Upper lobe of right lung (tissue), 1 donor: ENCODE measurements at places on chromosomes 7 and 10. TPM values are rescaled to one million over a fixed set of nuclear protein-coding genes. Genes with fewer than 3 reads are reported as not detected.

DNA sequence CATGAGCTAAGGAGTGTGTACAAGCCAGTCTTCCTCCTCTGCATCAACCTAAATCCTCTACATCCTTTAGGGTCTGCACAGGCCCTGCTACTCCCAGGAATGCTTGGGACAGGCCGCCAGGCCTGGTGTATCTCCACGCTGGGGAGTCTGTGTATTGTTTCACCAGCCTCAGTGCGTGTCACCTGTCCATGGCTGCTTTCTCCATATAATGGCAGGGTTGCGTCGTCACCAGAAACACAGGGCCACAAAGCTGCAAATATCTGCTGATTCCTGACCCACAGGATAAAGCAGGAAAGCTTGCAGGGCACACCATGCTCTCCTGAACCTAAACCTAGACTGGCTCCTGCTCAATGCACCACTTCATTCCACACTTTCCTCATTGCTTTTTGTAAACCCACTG, 45.6 kb downstream of the COBL start:
- H3K4me3 ChIP-seq: no peak overlapping the region
- H3K4me1 ChIP-seq: no peaks in the 10 kb centered on the region
- H3K27ac ChIP-seq: no peak overlapping the region
- no peaks in the 10 kb centered on the region for H3K27me3 ChIP-seq

DNA sequence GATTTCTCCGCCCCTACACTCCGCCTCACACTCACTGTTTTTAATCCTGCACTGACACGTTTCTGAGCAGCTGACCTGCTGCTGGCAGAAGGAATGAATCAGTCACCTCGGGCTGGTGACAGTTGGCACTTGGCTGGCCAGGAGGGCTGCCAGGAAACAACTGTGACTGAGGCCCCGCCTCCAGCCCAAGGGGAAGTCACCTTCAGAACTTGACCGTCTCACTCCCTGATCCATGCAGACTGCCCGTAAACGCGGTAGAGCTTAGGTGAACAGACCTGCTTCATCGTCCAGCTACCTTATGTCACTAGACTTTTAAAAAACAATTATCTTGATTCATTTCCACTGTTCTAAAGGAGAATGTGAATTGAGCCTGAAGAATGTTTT, 107.5 kb downstream of the DOCK1 start:
- no peak overlapping the region for H3K4me3 ChIP-seq
- peaks cover 15% of the 10 kb centered on the region for H3K4me1 ChIP-seq
- peak; percentile 88 for DNase-seq
- H3K36me3 ChIP-seq: peaks cover 21% of the 10 kb centered on the region

- DNase-seq: no peak
- no peaks in the 10 kb centered on the region for H3K4me1 ChIP-seq
- H3K36me3 ChIP-seq: no peaks in the 10 kb centered on the region
- H3K27me3 ChIP-seq: no peaks in the 10 kb centered on the region
These were observed 250.9 kb upstream of the TMEM72 start for GRCh38 chr10:44660271-44660670.

DNA sequence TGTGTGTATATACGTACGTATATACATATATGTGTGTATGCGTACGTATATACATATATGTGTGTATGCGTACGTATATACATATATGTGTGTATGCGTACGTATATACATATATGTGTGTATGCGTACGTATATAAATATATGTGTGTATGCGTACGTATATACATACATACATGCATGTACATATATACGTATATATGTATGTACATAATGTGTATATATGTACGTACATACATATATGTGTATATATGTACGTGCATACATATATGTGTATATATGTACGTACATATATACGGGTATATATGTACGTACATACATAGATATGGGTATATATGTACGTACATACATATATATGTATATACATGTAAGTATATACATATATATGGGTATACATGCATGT, 332.1 kb downstream of the CRPPA start:
- DNase-seq: no peak
- H3K27ac ChIP-seq: no peak overlapping the region
- no peaks in the 10 kb centered on the region for H3K36me3 ChIP-seq
- no peak overlapping the region for H3K4me3 ChIP-seq
- H3K27me3 ChIP-seq: no peaks in the 10 kb centered on the region
- no peaks in the 10 kb centered on the region for H3K4me1 ChIP-seq

- peaks cover 21% of the 10 kb centered on the region for H3K27me3 ChIP-seq
- H3K27ac ChIP-seq: peak overlapping the region; percentile 11
- no peak overlapping the region for H3K4me3 ChIP-seq
- H3K4me1 ChIP-seq: no peaks in the 10 kb centered on the region
- no peak for DNase-seq
These were observed 145.2 kb downstream of the FRMD4A start for GRCh38 chr10:14185316-14186045.

GRCh38 chr7:45580053-45580872, 6.1 kb downstream of the ADCY1 start:
- no peaks in the 10 kb centered on the region for H3K36me3 ChIP-seq
- peaks cover 25% of the 10 kb centered on the region for H3K27me3 ChIP-seq
- no peak overlapping the region for H3K27ac ChIP-seq
- H3K4me1 ChIP-seq: peaks cover 3% of the 10 kb centered on the region

GRCh38 chr7:81846398-81846797, 76.6 kb upstream of the HGF start:
- H3K4me3 ChIP-seq: peak overlapping the region; percentile 12
- no peaks in the 10 kb centered on the region for H3K4me1 ChIP-seq
- no peak for DNase-seq

- H3K4me1 ChIP-seq: no peaks in the 10 kb centered on the region
- no peak overlapping the region for H3K4me3 ChIP-seq
- H3K36me3 ChIP-seq: no peaks in the 10 kb centered on the region
These were observed 330.6 kb downstream of the CCSER2 start for GRCh38 chr10:84659027-84659426.

GRCh38 chr7:34438436-34438835, 219.6 kb upstream of the NPSR1 start:
- no peaks in the 10 kb centered on the region for H3K27me3 ChIP-seq
- no peak overlapping the region for H3K27ac ChIP-seq
- no peak overlapping the region for H3K4me3 ChIP-seq
- no peaks in the 10 kb centered on the region for H3K4me1 ChIP-seq
- no peaks in the 10 kb centered on the region for H3K36me3 ChIP-seq
- DNase-seq: no peak

DNA sequence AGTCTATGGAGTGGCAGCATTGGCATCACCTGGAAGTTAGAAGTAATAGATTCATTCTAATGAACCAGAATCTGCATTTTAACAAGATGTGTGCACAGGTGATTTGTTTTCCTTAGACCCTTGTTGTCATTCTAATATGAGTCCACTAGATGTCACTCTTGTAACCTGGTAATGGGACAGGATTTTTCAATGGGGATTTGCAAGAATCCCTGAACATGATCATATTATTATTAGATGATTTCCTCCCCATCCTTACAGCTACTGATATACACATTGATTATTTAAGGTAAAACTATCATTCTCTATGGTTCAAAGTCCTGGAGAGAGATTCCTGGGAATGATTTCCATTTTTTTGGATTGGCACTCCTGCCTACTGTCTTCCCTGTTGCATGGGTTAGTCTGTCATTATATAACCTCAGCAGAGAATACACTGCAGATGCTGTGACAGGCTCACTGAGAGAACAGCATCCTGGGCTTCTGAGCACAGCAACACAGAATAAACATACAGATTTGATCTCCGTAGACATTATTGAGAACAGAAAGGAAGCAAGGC, 194.9 kb downstream of the SUGCT start:
- no peaks in the 10 kb centered on the region for H3K36me3 ChIP-seq
- H3K27ac ChIP-seq: no peak overlapping the region
- no peaks in the 10 kb centered on the region for H3K4me1 ChIP-seq
- no peaks in the 10 kb centered on the region for H3K27me3 ChIP-seq
- DNase-seq: no peak
- no peak overlapping the region for H3K4me3 ChIP-seq

DNA sequence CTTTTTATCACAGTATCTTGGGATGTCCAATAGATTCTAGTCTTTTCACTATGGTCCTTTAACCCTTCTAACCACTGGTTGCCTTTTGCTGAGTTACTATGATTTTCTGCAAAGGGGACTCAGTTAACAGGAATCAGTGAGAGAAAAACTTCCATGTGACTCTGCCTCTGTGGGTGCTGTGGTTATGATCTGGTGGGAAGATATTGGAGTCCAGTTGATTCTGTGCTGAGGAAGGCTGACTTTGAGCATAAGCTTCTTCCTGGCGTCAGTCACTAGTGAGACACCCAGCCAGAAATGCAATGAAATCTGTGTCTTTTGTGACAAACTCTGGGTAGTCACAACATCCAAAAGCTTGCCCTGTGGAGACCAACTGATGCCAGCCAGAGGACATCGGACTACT, 648.0 kb downstream of the SUGCT start:
- no peak overlapping the region for H3K27ac ChIP-seq
- DNase-seq: no peak
- no peaks in the 10 kb centered on the region for H3K27me3 ChIP-seq
- H3K4me3 ChIP-seq: no peak overlapping the region
- peaks cover 8% of the 10 kb centered on the region for H3K4me1 ChIP-seq

DNA sequence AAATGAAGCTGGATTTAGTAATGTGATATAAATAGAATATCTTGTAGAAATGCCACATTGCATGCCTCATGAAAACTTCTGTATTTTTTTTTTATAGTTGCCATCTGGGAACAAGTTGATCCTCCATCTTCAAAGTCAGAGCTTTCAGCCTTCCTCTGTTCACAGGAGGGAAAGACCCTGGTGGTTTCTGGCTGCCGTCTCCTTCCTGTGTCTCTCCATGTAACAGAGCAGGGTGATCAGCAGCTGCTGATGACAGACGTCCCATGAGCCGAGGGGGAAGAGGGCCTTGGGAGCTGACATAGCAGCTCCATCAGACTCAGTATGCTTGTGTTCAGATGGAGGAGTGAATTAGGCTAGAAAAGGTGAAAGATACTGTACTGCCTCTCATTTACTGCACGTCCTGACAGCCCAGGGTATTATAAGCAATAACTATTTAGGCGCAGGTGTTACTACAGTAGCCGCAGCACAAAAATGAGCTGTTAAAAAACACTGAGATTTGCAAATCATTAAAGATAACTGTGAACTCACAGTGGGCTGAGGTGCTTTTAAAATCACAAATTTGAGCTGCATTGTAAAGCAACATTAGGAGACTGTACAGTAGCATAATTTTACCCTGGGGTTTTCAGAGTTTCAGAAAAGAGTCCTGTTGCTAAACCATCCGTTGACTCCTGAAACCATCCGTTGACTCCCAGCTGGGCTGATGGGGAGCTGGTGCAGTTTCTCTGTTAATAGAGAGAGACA, 103.3 kb downstream of the CFAP58 start:
- H3K4me1 ChIP-seq: no peaks in the 10 kb centered on the region
- no peak for DNase-seq
- H3K27me3 ChIP-seq: no peaks in the 10 kb centered on the region
- no peak overlapping the region for H3K27ac ChIP-seq
- no peak overlapping the region for H3K4me3 ChIP-seq

GRCh38 chr7:93030605-93031225, 87.1 kb downstream of the SAMD9 start:
- H3K27me3 ChIP-seq: no peaks in the 10 kb centered on the region
- H3K36me3 ChIP-seq: no peaks in the 10 kb centered on the region
- no peak for DNase-seq
- H3K4me3 ChIP-seq: no peak overlapping the region
- H3K27ac ChIP-seq: no peak overlapping the region
- H3K4me1 ChIP-seq: no peaks in the 10 kb centered on the region

DNA sequence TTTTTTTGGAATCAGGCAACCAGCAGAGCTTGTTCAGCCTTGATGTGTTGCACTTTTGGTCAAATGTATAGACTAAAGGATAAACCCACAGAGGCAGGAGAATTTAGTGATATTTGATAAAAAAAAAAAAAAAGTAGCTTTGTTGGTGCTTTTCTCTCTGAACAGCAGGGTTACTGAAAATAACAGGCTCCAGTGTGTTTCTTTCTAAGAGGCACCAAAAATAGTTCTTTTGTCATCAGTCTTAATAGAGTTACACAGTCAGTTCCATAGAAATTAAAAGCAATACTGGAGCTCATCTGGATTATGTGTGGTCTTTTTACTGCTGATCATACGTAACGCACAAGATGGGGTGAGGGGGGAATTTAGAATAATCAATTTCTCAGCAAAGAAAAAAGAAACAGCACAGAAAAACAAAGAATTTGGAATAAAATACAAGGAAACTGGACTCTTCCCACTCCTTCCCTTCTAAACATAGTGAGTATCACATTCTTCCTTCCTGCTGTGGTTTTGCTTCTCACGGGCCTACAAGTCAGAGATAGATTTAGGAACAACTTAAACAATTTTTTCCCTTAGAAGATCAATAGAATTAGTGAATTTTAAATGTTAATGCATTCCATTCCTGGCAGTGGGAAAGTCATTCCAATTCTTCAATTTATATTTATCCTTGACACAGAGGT, 178.8 kb upstream of the AKR1E2 start:
- H3K4me3 ChIP-seq: no peak overlapping the region
- H3K36me3 ChIP-seq: no peaks in the 10 kb centered on the region
- H3K4me1 ChIP-seq: peaks cover under 1% of the 10 kb centered on the region
- DNase-seq: no peak
- H3K27ac ChIP-seq: no peak overlapping the region

ANKRD30A gene
- total RNA-seq: 0.12 TPM

INSYN2A gene
- total RNA-seq: 0.14 TPM

EGFR gene
- 78.3 TPM for total RNA-seq

RHBDD2 gene
- total RNA-seq: 68.6 TPM
